ENCODE measurements at places on chromosomes 2 and 18.

GRCh38 chr2:88048541-88048940, 7.0 kb downstream of the KRCC1 start:
- no peak for DNase-seq

DNA sequence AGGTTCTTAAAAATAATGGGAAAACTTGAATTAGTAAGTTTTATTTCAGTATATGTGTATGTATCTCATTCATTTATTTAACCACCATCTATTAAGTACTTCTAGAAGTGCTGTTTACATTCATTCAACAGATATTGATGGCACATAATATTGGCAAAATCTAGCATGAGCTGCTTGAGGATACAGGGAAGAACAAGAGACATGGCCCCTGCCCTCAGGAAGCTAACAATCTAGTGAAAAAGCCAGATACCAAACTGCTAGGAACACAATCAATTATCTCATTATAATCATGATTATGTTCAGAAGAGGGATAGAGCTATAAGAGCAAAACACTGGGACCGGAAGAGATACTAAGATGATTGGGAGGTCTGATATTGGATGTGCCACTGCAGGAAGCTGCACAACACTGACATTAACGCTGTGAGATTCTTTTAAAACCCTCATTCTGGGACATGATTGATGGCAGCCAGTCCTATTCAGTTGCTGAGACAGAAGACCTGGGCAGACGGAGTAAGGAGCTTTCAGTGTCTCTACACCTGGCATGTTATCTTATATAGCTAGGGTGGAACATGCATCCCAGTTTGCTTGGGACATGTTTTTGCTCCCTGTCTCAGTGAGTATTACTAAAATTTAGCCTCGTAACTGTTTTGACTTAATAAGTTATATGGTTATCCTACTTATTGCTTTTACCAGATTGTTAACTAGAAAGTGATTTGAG, 314.1 kb downstream of the STK39 start:
- DNase-seq = no peak

DNA sequence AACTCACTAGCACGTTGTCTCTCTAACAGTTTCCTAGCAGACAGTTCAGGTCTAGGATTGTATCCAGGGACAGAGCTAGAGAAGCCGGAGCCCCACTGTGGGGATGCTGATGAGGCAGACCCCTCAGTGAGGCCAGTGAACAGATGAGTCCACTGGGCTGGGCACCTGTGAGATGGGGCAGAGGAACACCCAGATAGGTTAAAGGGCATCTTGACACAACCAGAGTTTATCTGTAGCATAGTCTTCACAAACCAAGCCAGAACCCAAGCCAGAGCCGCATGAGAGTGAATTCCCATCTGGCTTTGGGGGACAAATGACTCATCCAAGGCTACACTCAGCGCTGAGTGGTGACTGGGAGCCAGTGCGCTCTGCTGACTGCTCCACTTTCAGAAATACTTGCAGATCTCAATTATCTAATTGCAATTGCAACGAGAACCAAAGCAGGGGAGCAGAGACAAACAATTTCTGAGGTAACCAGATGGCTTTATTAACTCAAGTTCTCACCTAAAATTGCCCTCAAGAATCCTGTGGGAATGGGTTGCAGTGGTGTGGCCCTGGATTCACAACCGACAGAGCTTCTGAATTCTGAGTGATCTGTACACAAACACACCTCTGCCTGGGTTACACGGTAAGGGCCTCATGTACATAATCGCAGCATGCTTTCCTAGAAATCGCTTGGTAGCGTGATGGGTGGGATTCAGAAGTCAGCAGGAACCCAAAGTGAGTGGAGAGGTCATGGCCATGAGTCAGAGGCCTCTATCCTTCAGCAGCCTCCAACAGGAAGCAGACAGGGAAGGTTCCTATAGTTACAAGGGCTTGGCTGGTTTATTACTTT, 48.7 kb upstream of the MSH2 start:
- DNase-seq = no peak

DNA sequence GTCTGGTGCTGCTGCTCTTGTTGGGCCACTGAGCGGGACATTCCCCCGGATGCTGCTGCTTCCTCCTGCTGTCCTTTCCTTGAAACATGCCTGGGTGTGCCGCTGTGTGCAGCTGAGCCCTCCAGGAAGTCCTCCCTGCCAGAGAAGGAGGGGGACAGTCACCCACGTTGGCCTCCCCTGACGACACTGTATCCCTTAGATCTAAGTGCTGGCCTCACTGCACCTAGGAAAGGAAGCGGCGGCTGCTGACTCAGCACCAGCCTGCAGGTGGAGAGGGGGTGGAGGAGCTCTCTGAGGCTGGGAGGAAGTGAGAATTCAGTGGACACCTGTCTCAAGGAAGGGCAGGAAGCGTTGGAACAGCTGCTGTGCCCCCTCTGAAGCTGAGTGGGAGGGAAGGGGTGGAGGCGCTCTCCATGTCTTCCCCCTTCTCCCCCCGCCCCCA, 239.8 kb downstream of the HAUS1 start:
- no peak for DNase-seq

DNA sequence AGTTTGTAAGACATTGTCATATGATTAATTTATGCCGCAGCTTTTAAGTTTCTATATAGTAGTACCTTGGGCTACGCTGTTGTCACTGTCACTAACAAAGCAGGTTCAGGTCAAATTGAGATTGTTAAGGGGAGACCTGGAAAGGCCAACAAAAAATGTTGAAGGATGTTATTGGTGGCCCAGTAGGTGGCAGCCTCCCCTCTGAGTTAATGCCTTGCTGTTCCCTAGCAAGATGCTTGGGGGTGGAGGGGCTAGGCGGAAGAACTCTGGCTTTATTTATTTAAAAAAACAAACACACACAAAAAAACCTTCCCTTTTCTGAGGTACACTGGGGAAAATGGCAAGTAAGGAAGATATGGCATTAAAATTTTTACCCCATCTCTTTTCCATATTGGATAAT, 128.3 kb upstream of the ATP5MC3 start:
- DNase-seq = no peak

- DNase-seq = no peak
These were observed 1223.1 kb upstream of the ZEB2 start for GRCh38 chr2:145743011-145743410.

- no peak for DNase-seq
These were observed 385.0 kb upstream of the ETAA1 start for GRCh38 chr2:67012165-67012564.

DNA sequence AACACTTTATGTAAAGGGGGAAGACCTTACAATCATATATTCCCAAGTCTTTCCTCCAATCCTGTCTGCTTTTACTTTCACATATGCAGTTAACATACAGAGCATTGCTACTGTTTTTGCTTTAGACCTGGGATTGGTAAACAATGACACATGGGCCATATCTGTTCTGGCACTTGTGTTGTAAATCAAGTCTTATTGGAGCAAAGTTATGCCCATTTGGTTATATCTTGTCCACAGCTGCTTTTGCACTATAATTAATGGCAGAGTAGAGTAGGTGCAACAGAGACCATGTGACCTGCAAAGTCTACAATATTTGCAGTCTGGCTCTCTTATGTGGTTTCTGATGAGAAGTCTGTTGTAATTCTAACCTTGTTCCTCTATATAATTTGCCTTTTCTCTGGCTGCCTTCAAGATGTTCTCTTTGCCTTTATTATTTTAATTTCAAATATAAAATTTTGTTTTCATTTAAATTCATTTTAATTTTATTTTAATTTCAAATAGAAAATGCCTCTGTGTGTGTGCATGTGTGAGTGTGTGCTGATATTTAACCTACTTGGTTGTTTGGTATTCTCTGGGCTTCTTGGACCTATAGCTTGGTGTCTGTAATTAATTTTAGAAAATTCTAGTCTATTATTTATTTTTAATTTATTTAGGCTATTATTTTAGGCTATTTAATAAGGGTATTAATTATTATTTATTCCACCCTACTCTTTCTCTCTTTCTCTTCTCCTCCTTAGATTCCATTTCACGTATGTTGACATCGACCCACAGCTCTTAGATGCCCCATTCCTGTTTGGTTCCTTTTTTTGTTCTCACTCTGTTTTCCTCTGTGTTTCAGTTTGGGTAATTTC, 16.8 kb upstream of the LPIN1 start:
- DNase-seq = no peak

DNA sequence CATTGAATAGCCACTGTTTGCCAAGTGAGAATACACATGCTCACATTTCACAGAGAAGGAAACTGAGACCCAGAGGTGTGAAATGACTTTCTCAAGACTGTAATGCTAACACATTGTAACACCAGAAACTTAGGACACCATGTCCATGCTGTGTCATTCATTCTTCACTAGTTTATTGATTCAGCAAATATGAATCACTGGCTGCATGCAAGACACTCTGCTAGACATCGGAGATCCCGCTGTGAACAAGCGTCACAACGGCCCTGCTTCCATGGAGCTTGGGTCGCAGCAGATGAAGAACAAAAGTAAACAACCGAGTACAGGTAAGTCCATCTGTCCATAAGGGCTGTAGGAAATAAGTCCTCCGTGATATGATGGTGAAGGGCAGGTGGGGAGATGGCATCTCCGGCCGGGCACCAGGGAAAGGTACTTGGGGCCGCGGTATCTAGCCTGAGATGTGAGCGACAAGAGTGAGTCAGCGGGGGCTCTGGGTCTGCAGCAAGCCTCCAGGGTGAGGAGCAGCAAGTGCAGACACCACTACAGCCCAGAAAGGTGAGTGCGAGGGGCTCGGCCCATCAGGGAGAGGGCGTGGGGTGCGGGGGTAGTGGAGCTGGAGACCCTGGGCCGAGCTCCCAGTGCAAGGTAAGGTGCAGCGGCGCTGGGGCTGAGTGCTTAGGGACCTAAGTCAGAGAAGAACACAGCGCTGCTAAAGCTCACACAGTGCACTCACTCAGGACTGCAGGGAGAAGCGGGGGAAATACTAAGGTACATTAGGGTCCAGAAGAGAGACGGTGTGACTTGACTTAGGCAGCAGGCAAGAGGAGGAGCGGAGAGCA, 391.2 kb downstream of the FBXO15 start:
- no peak for DNase-seq

- DNase-seq = no peak
These were observed 48.8 kb downstream of the HAUS1 start for GRCh38 chr18:46152808-46153617.

- DNase-seq = no peak
These were observed 151.2 kb upstream of the ALKAL2 start for GRCh38 chr2:439077-439476.

DNA sequence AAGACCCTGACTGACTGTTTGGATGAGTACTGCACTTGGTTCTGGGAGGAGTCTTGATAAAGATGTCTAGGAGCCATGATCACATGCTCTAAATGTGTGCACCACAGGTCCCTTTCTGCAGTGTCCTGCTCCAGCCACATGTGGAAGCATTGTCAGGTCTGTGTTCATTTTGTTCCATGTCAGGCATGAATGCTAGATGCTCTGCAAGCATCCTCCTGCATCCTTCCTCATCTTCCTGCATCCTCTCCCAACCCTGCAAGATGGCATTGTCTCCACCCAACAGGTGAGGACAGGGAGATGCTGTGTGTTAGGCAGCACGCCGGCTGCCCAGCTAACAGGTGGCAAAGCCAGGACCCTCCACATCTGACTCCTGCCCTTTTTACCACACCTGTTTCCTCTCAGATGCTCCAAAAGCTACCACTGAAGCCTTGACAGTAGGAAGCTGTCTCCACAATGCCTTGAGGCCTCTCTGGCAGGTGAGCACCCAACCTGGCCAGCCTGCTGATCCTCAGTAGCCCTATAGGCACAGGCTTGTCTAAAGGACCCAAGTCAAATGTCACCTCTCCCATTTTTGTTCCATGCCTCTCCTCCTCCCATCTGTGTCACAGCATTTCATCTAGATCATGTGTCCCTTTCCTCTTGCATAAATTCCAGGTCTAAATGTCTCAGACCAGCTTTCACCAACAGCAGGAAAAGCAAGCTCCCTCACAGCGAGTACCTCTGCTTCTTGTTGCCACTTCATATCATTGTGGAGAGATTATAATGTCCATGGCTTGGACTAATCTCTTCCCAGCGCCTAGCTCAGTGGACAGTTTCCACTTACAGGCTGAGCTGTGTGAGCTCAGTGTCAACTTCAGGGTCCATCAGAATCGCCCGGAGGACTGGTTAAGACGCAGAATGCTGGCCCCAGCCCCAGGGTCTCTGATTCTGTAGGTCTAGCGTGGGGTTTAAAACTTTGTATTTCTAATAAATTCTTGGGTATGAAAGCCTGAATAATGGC, 55.0 kb downstream of the TMEM163 start:
- no peak for DNase-seq

GRCh38 chr2:95015261-95015912, 10.1 kb upstream of the MAL start:
- no peak for DNase-seq

DNA sequence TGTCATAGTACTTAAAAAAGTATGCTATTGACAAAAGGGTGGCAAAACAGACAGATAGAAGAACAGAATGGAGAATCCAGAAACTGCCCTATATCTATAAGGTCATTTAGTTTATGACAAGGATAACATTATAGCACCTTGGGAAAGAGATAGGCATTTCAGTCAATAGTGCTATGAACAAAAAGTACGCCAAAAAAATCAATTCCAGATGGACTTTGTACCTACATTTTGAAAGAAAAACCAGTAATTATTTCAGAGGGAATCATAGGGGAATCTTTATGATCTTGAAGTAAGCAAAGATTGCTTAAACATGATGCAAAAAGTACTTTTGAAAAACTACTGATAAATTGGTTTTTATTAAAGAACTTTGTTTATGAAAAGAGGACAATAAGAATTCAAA, 59.9 kb upstream of the SETBP1 start:
- DNase-seq = no peak

- no peak for DNase-seq
These were observed 45.5 kb downstream of the RNF152 start for GRCh38 chr18:61847164-61847791.

DNA sequence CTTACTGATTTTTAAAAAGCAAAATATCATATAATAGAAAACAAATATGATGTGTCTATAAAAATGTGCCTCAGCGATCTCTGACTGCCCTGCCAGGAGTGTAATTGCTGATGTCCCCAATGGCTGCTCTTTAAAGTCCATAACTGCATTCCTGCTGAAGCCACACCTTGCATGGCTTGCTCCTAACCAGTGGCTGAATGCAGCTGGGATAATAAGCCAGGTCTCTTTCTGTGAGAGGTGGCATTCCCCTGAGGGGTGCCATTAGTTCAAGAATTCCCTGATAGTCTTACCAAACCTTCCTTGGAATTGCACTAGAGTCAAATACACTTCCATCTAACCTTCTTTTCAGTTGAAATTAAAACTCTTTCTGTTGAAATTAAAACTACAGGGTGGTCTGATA, 125.8 kb upstream of the ZNF804A start:
- DNase-seq = no peak

GRCh38 chr2:37892436-37893114, 32.5 kb upstream of the RMDN2 start:
- DNase-seq = no peak

All from skin of body (tissue), 3 donors.